ENCODE measurements at places on chromosomes 3 and 15. TPM values are rescaled to one million over a fixed set of nuclear protein-coding genes. Genes with fewer than 3 reads are reported as not detected.

The GOLGA6B gene
- not detected for total RNA-seq

The ZDHHC23 gene
- total RNA-seq = 2.1 TPM

The SLC38A3 gene
- under 0.01 TPM for total RNA-seq

The PIGZ gene
- 2.6 TPM for total RNA-seq

The C3orf18 gene
- 2.9 TPM for total RNA-seq

The GRIP2 gene
- total RNA-seq = not detected

The PLA2G4D gene
- total RNA-seq = not detected

The PLD1 gene
- total RNA-seq = 60.7 TPM

The GASK1A gene
- total RNA-seq = not detected

The HTR3E gene
- not detected for total RNA-seq

The PLCB2 gene
- 7.8 TPM for total RNA-seq

The SEC11A gene
- 315 TPM for total RNA-seq

The ATP13A4 gene
- not detected for total RNA-seq

The SNX22 gene
- total RNA-seq = 0.76 TPM

The ELL3 gene
- 4.5 TPM for total RNA-seq

The APOD gene
- 1.3 TPM for total RNA-seq

The RTP1 gene
- total RNA-seq = not detected

The DUOXA2 gene
- not detected for total RNA-seq

The GUCA1C gene
- total RNA-seq = not detected

The GABPB1 gene
- 111 TPM for total RNA-seq

The ALG1L2 gene
- total RNA-seq = not detected

The FOXB1 gene
- total RNA-seq = not detected

The FEZF2 gene
- total RNA-seq = not detected

The GOLGA8S gene
- 0.15 TPM for total RNA-seq

The PLXNA1 gene
- total RNA-seq = 47.4 TPM

The CLRN1 gene
- not detected for total RNA-seq

The TMEM207 gene
- total RNA-seq = not detected

The SH2D7 gene
- not detected for total RNA-seq

The SIDT1 gene
- 0.32 TPM for total RNA-seq

The CCR3 gene
- total RNA-seq = not detected

The MEIS2 gene
- 40.0 TPM for total RNA-seq
